ENCODE measurements at places on chromosomes 16 and 17. TPM values are rescaled to one million over a fixed set of nuclear protein-coding genes. Genes with fewer than 3 reads are reported as not detected.

Gene PRSS33
- polyA plus RNA-seq: 0.18 TPM

Gene TEKT3
- 3.6 TPM for polyA plus RNA-seq

Gene KRT26
- not detected for polyA plus RNA-seq

Gene KRTAP4-6
- polyA plus RNA-seq: not detected

DNA sequence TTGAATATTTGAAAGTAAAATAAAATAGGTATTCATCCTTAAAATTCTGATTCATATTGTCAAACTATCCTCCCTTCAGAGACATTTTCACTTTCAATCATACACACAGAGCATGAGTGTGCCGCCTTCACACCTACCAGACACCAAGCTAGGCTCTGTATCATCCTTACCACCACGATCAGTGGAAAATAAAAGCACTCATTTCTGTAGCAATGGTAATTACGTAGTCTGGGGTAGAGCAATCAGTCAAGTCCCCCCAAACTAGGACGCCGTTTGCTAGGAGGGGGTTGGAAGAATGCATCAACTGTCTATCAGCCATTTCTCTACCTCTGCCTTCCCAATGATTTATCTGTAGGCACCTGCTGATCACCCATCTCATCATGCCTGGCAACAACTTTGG, 84.6 kb upstream of the GRIN2A start:
- DNase-seq: no peak

- peak; percentile 90 for DNase-seq
These were observed 7.5 kb downstream of the MNT start for GRCh38 chr17:2393174-2393953.

- no peak for DNase-seq
These were observed 171.0 kb downstream of the KATNIP start for GRCh38 chr16:27720731-27721530.

- no peak for DNase-seq
These were observed 1.3 kb downstream of the PFN1 start for GRCh38 chr17:4947010-4947410.

GRCh38 chr17:63500543-63501390, 22.4 kb upstream of the KCNH6 start:
- DNase-seq: no peak

DNA sequence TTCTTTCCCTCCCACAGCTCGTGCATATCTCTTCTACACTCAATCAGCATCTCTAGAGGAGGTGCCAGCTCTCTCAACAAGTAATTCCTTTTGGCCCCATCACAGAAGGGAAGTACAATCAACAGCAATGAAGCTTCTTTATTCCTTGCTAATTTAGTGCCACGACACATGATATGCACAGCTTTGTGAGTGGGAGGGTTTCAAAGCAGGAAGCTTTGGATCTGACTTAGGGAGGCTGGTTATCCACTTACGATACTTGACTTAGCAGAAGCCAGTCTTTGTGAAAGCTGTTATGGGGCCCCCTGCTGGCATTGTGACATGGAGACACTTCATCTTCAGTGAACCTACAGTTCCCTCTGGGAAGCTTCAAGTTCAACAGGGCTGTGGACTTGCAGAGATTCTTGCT, 81.0 kb downstream of the TMEM100 start:
- DNase-seq: peak; percentile 64
